ENCODE measurements at places on chromosomes 16 and 17. TPM values are rescaled to one million over a fixed set of nuclear protein-coding genes. Genes with fewer than 3 reads are reported as not detected.

Gene ABCA8
- total RNA-seq: not detected

Gene CASKIN2
- 1.9 TPM for total RNA-seq

GRCh38 chr17:14926526-14927122 is 338.5 kb downstream of the PMP22 start:
- H3K36me3 ChIP-seq: no peaks in the 10 kb centered on the region
- no peaks in the 10 kb centered on the region for H3K4me1 ChIP-seq
- H3K27ac ChIP-seq: no peak overlapping the region

GRCh38 chr16:88702371-88703210 is 3.6 kb downstream of the RNF166 start:
- peak overlapping the region; percentile 95 for H3K4me3 ChIP-seq
- peaks cover 68% of the 10 kb centered on the region for H3K4me1 ChIP-seq
- H3K36me3 ChIP-seq: peaks cover 59% of the 10 kb centered on the region
- H3K27ac ChIP-seq: peak overlapping the region; percentile 98
- H3K27me3 ChIP-seq: no peaks in the 10 kb centered on the region

DNA sequence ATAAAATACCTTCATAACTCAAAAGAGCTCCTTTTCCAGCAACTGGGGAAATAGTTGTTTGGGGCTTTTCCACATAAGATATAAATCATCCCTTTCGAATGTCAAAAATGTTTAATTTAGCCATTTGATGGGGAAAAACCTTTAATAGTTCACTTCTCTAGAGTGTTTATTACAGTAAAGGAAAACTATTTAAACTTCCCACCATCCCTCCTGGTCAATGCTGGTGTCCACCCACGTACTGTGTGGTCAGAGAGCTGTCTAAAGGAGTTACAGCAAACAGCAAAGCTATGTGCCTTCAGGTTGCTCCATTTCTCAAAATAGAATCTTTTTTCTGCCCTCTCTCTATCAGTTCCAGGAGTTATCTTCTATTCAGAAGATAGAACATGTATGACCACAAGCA is 33.5 kb downstream of the KANSL1 start:
- H3K36me3 ChIP-seq: peaks cover 33% of the 10 kb centered on the region
- no peak overlapping the region for H3K4me3 ChIP-seq
- no peak for DNase-seq
- peaks cover 76% of the 10 kb centered on the region for H3K4me1 ChIP-seq

GRCh38 chr17:13351046-13351445 is 250.7 kb downstream of the HS3ST3A1 start:
- H3K4me3 ChIP-seq: no peak overlapping the region
- H3K36me3 ChIP-seq: no peaks in the 10 kb centered on the region
- no peak for DNase-seq
- no peak overlapping the region for H3K27ac ChIP-seq
- H3K27me3 ChIP-seq: peaks cover 2% of the 10 kb centered on the region
